ENCODE measurements at places on chromosomes 3 and 15.

GRCh38 chr15:40982855-40983254, 29.6 kb downstream of the CHAC1 start:
- no peak for DNase-seq

DNA sequence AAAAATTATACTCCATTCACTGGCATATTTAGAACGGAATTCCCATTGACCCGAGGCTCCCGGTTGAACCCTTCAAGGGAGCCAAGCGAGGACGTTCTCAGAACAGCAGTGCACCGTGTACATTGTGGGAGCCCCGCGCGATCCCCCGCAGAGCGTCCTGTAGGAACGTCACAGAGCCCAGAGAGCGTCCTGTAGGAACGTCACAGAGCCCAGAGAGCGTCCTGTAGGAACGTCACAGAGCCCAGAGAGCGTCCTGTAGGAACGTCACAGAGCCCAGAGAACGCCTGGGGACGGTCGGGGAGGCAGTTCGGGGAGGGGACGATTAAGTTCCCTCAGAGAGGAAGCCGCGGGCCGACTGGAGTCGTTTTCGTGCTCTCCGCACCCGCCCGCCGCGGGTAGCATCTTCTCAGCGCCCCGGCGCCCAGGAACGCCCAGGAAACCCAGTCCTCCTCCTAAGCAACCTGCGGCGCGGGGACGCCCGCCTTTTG, 506 bp upstream of the ATP1B3 start:
- DNase-seq: no peak

DNA sequence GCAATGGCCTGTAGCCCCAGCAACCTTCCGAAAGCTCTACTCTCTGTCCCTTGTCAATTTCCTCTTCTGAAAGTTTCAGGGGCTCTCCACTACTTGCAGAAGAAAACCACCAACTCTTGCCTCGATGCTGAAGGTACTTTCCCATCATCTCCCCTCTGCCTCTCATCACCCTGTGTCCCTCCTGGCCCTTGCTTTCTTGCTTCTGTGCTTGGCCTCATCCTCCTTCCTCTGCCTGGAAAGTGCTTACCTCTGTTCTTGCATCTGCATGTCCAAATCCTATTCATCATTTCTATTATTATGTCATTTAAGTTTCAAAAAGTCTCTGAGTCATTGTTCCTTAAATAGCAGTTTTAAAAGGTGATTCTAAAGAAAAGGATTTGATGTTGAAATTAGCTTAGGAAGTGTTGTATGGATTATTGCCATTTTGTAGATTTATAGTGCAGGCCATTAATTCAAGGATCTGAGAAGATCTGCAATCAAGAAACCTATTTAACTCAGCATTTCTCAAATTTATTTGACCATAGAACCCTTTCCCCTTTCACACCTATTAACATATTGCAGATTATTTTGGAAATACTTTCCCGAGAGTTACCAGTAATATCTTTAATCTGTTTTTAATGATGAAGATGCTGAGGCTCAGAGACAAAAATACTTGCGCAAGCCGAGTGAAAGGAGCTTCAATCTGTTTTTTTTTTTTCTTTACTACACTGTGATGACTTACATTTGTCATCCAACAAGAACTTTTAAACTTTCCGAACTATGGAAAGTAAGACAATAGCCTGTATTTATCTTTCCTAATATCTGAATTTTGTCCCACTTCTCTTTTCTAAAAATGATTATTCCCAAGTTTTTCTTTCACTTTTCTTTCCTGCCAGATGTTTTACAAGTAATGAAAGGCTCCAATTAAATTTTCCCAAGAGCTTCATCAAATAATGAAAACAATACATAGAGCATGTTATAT, 22.3 kb upstream of the CFAP161 start:
- DNase-seq: no peak

DNA sequence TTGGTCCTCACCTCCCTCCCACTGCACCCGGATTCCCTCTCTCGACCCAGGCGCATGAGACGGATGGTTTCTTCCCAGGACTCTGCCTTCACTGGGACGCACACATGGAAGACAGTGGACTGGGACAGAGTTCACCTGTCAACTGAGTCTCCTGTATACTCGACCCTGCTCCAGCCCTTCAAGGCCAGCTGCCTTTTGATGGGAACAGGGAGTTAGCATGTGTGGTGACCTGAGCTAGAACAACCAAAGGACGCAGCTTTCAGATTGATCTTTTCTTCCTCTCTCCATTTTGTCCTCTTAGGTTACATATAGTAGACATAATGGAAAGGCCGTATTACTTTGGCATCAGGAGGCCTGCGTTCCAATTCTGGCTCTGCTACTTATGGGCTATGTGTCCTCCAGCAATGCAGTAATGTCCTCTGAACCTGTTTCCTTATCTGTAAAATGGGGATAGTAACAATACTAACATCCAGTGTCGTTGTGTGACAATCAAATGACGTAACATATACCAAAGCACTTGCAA, 94.1 kb downstream of the PEX5L start:
- no peak for DNase-seq

DNA sequence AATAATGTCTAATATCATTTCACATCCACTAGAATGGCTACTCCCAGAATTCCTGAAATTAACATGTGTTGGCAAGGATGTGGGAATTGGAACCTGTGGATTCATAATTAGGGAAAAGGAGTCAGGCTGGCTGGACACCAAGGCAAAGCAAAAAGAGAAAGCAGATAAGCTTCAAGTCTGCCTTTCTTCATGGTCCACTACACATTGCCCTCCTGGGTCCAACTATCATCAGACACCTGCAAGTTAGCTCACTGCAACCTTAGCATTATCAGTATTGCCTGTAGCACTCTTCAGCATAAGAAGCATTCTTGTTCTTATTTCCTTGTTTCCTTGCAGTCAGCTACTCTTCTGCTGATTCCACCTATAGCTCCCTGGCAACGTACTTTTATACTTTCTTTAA, 124.3 kb downstream of the ZNF280D start:
- DNase-seq: no peak

Measured in KBM-7 (cell line).